Stimulated activated CD4-positive, alpha-beta T cell treated with anti-CD3 and anti-CD28 coated beads, Interleukin-2, amount 100 ng/mL, for 4 hours (primary cell): ENCODE measurements at places on chromosomes 1 and 21.
A peak's percentile ranks its signal among the peaks of the same experiment; 100 is the strongest.

- DNase-seq = no peak
Observed at GRCh38 chr1:187794561-187794960, 965.8 kb downstream of the PLA2G4A start.

DNA sequence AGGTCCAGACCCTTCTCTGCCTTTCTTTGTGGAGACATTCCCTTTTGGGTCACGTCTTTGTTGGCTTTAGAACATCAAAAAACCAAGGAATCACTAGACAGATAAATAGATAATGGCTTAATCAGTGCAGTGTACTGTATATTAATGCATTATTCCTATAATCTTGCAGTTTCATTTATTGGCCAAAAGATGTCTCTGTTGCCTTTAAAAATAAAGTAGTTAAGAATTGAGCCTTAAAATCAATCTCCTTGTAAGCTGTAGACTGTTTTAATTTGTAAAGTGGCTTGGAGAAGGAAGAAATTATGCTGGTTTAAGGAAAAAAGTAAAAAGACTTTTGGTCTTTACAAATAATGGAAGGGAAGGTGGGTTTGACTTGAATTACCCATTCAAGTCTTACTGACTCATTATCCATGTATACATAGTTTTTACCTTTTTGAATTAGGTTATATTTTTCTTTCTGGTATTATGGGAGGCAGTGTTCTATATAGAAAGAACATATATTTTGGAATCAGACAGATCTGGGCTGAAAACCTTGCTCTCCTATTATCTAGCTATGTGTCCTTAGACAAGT, 84.6 kb downstream of the VPS13D start:
- no peak for DNase-seq

DNA sequence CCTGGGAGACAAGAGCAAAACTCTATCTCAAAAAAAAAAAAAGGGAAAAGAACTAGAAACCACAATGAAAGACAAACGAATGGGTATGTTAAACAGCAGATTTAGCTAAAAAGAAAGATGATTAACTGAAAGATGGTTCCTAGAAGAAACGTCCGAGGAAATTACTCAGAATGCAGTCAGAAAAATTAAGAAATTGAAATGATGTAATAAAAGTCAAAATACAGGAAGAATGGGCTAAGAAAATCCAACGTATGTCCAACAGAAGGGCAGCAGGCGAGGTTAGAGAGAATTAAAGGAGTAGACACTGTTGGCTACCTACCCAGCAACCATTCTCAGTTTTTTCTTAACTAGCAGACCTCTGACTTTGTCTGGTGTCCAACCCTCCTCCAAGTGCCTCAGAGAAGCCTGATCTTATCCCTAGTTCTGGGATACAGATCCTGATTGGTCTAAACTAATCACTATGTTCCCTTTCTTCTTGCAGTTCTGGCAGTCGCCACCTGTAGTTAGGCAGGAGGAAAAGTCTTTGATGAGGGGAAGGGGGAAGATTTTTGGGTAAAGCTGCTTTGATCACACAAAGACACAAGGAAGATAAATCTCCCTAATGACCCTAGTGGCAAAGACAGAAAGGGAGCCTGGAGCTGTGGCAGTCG, 25.7 kb downstream of the GPR161 start:
- no peak for DNase-seq

DNA sequence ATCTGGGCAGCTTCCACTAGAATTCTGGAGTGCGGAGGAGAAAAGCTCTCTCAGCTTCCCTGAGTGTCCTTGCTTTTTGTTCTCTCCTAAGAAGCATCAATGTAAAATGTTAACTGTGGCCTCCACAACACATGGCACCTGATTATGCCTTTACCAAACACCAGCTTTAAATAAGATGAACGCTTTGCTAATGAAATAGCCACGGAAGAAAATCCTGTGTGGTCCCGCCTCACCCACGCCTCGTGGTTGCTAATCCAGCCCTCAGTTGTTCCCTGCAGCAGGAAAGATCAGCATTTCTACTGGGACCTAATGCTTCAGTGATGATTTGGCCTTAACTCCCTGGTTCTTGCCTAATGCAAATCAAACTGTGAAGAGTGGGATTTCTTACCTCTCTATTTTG, 1.8 kb upstream of the ERG start:
- DNase-seq = no peak

DNA sequence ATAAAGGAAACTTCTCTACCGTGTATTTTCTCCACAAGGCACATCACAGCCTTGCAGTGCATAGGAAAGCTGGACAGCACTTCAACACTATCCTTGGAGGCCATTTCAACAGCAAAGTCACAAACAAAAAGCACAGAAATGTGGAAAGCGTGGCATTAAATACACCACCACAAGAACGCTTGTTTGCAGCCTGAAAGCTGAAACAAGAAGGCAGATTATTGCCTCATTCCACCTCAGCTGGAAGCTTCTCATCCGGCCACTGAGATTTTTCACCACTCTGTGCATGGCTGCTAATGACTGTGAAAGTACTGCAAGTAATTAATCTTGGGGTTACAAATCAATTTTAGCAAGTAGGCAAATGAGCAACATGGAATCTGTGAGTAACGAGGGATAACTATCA, 50.9 kb upstream of the GALNT2 start:
- DNase-seq = no peak

DNA sequence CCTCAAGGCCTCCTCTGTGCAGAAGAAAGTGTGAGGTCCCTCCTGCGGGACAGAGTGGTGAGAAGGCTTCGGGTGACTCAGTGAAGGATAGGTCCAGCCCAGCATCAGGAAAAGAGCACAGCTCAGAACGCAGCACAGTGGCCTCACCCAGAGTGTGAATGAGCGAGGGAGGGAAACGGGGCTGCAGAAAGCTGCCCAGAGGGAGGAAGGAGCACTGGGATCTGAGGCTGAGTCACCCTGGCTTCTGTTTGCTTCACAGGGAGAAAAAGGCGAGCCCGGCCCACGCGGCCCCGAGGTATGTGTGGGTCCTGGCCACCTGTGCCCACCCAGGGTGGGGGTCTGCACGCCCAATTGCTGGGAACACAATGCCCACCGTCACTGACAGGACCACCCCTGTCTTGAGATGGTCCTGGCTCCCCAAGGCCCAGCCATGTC, 24.3 kb downstream of the COL6A2 start:
- DNase-seq = no peak

DNA sequence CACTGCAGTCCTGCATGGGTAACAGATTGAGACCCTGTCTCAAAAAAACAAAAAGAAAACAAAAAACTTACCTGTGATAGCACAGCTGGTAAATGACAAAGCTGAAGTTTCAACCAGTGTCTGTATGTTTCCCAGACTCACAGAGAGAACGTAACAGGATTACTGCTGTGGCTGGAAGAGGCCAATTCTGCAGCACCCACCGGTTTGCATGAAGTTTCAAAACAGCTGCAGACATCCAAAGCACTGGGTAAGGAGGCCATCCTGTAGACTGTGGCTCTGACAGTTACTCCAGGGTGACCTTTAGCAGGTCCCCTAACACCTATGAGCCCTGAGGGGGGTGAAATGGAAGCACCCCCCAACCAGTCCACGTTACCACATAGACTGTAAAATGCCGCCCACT, 7.5 kb downstream of the ID3 start:
- no peak for DNase-seq

DNA sequence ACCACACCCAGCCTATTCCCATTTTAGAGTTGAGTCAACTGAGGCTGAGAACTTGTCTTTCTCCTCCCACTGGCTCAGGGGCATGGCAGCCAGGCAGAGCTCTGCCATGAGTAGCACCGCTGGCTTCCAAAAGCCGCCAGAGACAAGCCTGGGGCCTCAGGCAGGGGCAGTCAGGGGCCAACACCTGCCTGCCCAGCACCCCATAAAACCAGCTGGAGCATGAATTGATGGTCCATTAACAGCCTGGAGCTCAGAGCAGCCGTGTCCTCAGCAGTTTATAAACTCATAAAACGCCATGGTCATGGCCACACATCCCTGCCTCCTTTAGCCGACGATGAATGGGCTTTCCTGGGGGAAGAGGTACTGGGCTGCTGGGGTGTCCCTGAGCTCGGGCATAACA, 50.6 kb upstream of the PAX7 start:
- DNase-seq = no peak

DNA sequence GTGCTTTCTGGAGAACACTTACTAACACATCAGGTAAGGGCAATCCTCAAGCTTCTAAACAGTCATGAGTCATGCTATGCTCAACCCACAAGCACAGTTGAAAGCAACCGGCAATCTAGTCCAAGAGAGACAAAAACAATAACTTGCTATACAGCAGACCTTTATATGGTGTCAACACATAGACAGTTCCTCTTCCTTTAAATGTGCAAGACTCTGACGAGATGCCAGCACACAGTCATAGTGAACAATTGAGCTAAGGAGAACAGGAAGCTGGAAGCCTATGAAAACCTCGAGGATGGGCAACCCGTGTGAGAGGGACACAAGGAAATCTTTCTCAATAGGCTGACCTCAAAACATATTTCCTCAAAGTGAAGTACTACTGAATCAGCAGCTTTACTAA, 5.3 kb downstream of the ADIPOR1 start:
- no peak for DNase-seq

DNA sequence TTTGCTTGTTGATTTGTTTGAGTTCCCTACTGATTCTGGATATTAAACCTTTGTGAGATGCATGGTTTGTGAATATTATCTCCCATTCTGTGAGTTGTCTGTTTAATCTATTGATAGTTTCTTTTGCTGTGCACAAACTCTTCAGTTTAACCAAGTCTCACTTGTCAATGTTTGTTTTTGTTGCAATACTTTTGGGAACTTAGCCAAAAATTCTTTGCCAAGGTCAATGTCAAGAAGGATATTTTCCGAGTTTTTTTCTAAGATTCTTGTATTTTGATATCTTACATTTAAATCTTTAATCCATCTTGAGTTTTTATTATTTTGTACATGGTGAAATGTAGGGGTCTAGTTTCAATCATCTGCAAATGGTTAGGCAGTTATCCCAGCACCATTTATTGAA, 1230.7 kb upstream of the NCAM2 start:
- no peak for DNase-seq

GRCh38 chr1:220957233-220957605, 78.0 kb downstream of the HLX start:
- DNase-seq = no peak

DNA sequence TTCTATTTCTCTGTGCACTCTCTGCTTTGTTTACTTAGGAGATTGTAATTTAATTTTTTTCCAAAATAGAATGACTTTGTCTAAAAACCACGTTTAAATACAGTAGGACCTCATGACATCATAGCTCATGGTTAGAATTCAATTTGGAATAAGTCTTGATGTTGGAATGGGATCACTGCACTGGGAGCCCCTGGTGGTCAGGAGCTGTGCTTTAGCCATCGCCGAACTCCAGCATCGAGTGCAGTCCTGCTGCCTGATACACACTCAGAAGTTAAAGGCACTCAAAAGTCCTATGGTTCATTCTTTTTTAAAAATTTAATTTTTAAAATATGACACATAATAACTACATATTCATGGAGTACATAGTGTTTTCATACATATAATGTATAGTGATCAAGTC, 75.1 kb downstream of the TEX35 start:
- DNase-seq = no peak

- no peak for DNase-seq
Observed at GRCh38 chr1:73333847-73334503, 864.0 kb downstream of the LRRIQ3 start.

- DNase-seq = no peak
Observed at GRCh38 chr1:31886866-31887265, 51.3 kb downstream of the PTP4A2 start.

DNA sequence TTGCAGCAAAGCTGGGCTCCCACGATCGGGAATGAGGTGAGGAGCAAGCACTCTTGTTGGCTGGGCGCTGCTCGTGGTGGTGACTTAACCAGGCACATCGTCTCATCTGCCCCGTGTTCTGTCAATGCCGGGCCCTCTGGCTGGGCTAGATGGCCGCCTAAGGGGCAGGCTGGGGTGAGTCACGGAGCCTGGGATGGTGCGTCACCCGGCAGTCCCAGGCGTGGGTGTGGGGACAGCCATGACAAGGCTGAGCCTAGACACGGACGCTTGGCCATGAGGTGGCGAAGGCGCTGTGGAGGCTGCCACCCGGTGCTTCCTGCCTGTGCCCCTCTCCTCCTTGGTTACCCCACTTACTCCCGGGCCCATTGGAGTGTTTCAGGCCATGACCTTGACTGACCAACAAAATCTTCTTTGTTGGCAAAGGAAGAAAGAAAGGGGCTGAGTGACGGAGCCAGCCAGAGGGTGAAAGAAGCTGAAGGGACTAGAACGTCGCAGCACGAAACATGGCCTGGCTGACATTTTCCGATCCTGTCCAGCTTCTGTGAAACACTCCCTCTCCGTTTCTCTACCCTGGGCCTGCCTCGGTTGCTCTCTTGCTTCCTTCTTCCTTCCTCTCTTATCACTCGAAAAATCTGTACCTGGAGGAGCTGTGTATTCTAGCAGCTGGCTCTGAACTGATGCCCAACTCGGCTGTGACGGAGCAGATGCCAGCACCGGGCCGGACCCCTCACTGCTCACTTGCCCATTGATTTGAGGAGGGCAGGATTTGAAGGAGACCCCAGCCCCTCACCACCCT, 596 bp downstream of the CD247 start:
- peak; percentile 86 for DNase-seq

GRCh38 chr1:15454256-15454655, 2.3 kb upstream of the CELA2A start:
- DNase-seq = no peak

- no peak for DNase-seq
Observed at GRCh38 chr1:238201992-238202391, 311.3 kb upstream of the ZP4 start.

DNA sequence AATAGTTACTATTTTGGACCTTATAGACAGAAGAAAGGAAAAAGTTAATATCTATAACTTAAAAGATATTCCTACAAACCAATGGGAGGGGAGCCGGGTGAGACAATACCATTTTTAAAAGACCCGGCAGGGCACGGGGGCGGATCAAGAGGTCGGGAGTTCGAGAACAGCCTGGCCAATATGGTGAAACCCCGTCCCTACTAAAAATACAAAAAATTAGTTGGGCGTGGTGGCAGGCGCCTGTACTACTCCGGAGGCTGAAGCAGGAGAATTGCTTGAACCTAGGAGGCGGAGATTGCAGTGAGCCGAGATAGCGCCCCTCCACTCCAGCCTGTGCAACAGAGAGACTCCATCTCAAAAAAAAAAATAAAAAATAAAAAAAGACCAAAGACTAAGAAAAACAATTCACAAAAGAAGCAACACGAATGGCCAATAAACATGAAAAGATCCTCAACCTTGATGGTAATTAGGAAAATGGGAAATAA, 1.2 kb upstream of the PSMB2 start:
- no peak for DNase-seq

GRCh38 chr21:33480481-33481103, 818 bp upstream of the TMEM50B start:
- no peak for DNase-seq

DNA sequence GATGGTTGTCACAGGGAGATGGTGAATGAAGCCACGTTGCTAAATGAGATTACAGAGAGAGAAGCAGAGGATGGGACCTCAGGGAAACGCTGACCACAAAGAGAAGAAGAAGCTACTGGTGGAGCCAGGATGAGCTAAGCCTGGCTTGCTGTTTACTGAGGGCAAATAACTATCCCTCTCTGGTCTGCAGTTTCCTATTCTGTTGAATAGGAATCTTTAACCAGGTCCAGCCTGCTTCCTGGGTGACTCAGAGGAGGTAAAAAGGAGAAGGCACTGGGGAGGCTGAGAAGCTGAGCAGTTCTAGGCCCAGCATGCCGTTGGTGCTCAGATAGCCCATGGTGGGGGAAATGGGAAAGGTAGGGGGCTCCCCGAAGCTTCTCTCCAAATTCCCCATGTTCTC, 29.6 kb downstream of the DMBX1 start:
- DNase-seq = no peak

- DNase-seq = no peak
Observed at GRCh38 chr21:17784604-17785402, 34.4 kb downstream of the C21orf91 start.
